ENCODE measurements at places on chromosomes 3 and 15.

DNA sequence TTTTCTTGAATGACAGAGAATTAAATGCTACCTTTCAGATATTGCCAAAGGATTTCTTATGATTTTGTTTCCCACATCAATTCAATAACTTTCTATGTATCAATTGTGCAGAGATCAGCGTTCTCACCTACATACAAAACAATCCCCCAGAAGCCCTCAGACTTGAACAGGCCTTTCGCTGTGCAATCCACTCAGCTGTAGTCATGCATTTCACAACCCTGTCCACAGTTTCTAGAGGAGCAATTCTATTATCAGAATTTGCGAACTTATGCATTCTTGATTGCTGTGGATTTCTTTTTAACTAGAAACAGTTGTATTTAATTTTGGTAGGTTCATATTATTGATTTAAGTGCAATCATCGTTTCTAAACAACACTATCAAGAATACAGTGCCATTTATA lies 13.7 kb upstream of the ALCAM start:
- DNase-seq = no peak
- H3K36me3 ChIP-seq = no peaks in the 10 kb centered on the region
- no peak overlapping the region for H3K4me3 ChIP-seq
- H3K4me1 ChIP-seq = peaks cover 56% of the 10 kb centered on the region

DNA sequence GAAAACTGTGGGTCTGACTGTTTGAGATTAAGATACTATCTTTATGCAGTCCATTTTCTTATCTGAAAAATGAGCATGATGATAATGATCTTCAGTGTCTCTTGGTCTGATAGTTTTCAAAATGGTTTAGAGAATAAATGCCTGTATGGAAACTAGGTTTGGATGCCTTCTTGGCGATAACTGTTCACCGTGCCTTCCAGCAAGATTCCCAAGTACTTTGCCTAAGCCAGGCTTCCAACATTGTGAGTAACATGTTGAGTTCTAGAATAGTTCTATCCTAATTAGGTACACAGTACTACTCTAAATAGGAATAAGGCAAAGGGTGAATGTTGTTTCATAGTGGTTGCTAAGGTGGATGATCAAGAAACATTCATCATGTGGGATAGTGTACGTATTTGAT lies 940.2 kb downstream of the MCTP2 start:
- H3K27me3 ChIP-seq = no peaks in the 10 kb centered on the region
- H3K4me1 ChIP-seq = peaks cover 8% of the 10 kb centered on the region
- no peak for DNase-seq
- H3K4me3 ChIP-seq = no peak overlapping the region
- no peak overlapping the region for H3K27ac ChIP-seq

DNA sequence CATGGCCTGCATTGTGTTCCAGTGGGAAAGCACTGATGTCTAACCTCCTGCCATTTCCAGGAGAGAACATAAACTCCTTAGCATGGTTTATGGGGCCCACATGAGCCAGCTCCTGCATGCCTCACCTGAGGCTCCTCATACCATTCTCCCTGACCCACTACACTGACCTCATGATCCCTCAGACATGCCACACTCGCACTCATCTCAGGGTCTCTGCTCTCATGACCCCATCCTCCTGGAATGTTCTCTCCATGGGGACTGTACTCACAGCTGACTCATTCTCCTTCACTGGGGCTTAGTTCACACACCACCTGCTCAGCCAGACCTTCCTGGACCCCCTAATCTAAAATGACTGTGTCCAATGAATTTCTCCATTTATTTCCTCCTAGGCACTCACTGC lies 4.0 kb upstream of the LMCD1 start:
- DNase-seq = peak; percentile 63
- peaks cover 64% of the 10 kb centered on the region for H3K4me1 ChIP-seq
- peak overlapping the region; percentile 83 for H3K27ac ChIP-seq
- H3K27me3 ChIP-seq = no peaks in the 10 kb centered on the region
- H3K36me3 ChIP-seq = no peaks in the 10 kb centered on the region
- no peak overlapping the region for H3K4me3 ChIP-seq

GRCh38 chr15:40063563-40064011 lies 24.6 kb upstream of the SRP14 start:
- no peaks in the 10 kb centered on the region for H3K27me3 ChIP-seq
- no peak overlapping the region for H3K4me3 ChIP-seq
- H3K27ac ChIP-seq = peak overlapping the region; percentile 91
- peaks cover 50% of the 10 kb centered on the region for H3K4me1 ChIP-seq
- no peaks in the 10 kb centered on the region for H3K36me3 ChIP-seq

DNA sequence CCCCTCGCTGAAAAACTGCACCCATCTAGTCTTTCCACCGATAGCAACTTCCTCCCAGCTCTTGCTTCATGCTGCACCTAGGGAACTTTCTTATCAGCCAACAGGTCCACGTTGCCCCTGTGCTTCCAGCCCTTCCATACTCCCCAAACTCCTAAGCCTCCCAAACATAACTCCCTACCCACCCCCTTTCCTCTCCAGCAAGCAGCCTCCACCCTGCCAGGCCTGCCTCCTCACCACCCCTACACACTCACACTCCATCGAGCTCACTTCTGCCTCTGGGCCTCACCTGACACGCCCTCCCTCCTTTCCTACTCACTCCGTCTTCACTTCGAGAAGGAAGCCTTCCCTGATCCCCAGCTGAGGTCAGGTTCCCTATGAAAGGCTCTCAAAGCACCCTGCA lies 8.1 kb downstream of the INSYN1 start:
- no peak overlapping the region for H3K27ac ChIP-seq
- no peaks in the 10 kb centered on the region for H3K4me1 ChIP-seq
- no peaks in the 10 kb centered on the region for H3K36me3 ChIP-seq
- no peak for DNase-seq

DNA sequence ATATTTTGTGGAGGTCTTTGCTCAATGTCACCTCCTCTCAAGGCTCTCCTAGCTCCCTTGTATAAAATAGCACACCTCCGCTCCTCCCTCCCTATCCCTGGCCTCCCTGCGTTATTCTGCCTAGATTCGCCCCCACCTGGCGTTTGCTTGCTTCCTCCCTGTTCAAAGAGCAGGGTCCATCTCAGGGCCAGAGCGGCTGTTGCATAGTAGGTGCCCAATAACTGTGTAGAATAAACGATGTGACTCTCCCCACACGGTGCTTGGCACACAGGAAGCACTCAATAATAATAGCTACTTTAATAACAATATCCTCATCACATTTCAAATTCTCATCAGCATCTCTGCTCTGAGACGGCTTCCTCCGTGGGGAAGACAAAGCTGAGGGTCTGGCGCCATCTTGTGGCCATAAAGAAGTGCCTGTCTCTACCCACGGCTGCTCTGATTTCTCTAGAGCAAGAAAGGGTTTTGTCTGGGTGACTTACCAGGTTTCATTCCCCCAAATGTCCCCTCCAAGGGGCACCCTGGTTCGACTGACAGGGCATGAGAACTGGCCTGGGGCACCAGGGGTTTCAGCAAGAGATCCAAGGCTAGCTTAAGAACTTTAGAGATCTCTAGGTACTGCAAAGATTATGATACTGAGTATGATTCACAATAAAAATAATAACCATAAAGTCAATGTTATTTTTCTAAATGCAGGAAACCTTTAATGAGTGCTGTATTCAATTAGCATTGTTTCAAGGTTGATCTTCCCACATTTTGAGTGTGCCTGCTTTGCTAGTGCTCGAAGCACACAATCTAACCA lies 16.1 kb downstream of the CD276 start:
- DNase-seq = peak; percentile 80
- no peaks in the 10 kb centered on the region for H3K27me3 ChIP-seq
- H3K36me3 ChIP-seq = peaks cover 14% of the 10 kb centered on the region
- no peak overlapping the region for H3K27ac ChIP-seq

DNA sequence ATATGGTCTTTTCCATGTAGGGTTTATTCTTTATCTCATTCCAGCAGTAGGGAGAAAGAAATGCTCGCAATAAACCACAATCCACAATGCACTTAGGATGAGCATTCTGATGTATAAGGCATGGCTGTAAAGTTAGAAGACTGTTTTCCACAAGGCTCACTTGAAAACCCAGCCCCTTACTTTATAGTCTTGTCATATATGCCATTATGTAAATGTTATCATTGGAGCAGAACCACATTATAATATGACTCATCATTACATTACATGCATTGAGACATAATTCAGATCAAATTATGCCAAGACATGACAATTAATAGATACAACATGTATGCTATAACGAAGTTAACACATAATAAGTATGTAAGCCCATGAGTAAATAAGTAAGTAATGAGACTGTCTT lies 348.1 kb downstream of the LSAMP start:
- no peak overlapping the region for H3K27ac ChIP-seq
- no peaks in the 10 kb centered on the region for H3K27me3 ChIP-seq
- DNase-seq = no peak
- H3K36me3 ChIP-seq = no peaks in the 10 kb centered on the region

- peaks cover 45% of the 10 kb centered on the region for H3K4me1 ChIP-seq
- no peaks in the 10 kb centered on the region for H3K36me3 ChIP-seq
- no peaks in the 10 kb centered on the region for H3K27me3 ChIP-seq
- DNase-seq = peak; percentile 55
- peak overlapping the region; percentile 90 for H3K4me3 ChIP-seq
- peak overlapping the region; percentile 84 for H3K27ac ChIP-seq
Observed at GRCh38 chr3:55487381-55488241, 505 bp upstream of the WNT5A start.

- no peaks in the 10 kb centered on the region for H3K36me3 ChIP-seq
- H3K27ac ChIP-seq = no peak overlapping the region
- no peak overlapping the region for H3K4me3 ChIP-seq
- H3K4me1 ChIP-seq = peaks cover 37% of the 10 kb centered on the region
Observed at GRCh38 chr3:194118920-194119319, 17.0 kb upstream of the HES1 start.

- H3K27ac ChIP-seq = no peak overlapping the region
- H3K36me3 ChIP-seq = no peaks in the 10 kb centered on the region
- H3K27me3 ChIP-seq = no peaks in the 10 kb centered on the region
- DNase-seq = no peak
- no peak overlapping the region for H3K4me3 ChIP-seq
- peaks cover 5% of the 10 kb centered on the region for H3K4me1 ChIP-seq
Observed at GRCh38 chr3:126850370-126851085, 132.4 kb upstream of the PLXNA1 start.

DNA sequence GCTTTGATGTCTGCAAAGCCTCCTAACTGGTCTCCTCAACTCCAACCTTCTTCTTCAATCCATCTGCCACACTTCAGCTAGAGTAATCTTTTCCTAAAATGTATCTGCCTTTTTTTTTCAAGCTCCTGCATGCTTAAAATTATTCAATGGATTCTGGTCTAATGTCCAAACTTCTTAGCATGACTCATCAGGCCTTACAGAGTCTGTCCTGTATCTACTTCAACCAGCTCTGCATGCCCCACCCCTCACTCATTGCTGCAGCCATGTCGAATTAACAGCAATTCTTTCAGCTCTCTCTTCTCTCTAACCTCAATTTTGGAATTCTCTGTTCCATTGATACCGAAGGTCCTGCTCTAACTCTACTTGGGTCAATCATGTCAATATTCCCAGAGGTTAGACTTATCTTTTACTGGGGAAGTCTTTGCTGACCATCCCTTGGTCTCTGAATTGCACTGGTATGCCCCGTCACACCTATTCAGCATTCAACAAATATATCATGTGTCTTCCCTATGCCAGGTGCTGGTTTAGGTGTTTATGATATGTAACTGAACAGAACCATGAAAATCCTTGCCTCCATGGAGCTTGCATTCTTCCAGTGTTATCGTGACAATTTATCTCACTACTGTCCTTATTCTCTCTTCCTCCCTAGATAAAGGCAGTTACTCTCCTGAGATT lies 88.5 kb upstream of the NANOGP8 start:
- no peak overlapping the region for H3K27ac ChIP-seq
- H3K36me3 ChIP-seq = no peaks in the 10 kb centered on the region
- DNase-seq = peak; percentile 20
- peaks cover 7% of the 10 kb centered on the region for H3K4me1 ChIP-seq
- H3K4me3 ChIP-seq = no peak overlapping the region

- H3K27me3 ChIP-seq = peaks cover 46% of the 10 kb centered on the region
- no peaks in the 10 kb centered on the region for H3K36me3 ChIP-seq
- DNase-seq = no peak
- no peak overlapping the region for H3K4me3 ChIP-seq
- no peak overlapping the region for H3K27ac ChIP-seq
- peaks cover 11% of the 10 kb centered on the region for H3K4me1 ChIP-seq
Observed at GRCh38 chr15:37820380-37821128, 113.9 kb upstream of the TMCO5A start.

DNA sequence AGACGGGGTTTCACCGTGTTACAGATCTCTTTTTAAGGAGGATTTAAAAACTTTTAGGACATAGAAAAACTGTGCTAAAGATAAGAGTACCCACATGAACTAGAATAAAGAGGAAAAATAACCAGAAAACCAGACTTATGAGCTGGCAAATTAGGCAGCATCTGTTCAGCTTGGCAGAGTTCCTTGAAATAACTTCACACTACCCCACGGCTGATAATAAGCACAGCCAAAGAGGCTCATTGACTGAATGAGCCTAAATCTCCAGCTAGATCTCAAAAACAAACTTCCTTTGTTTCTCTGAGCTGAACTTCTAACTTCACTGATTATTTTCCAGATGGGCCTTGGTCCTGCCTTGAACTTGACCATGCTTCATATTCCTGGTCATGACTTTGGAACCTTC lies 26.7 kb upstream of the PIK3R4 start:
- H3K27me3 ChIP-seq = no peaks in the 10 kb centered on the region

- DNase-seq = peak; percentile 96
- H3K36me3 ChIP-seq = no peaks in the 10 kb centered on the region
- no peaks in the 10 kb centered on the region for H3K27me3 ChIP-seq
- peaks cover 31% of the 10 kb centered on the region for H3K4me1 ChIP-seq
- H3K27ac ChIP-seq = peak overlapping the region; percentile 89
- peak overlapping the region; percentile 7 for H3K4me3 ChIP-seq
Observed at GRCh38 chr3:105944721-105945120, 75.9 kb upstream of the CBLB start.

- H3K4me1 ChIP-seq = no peaks in the 10 kb centered on the region
- H3K27ac ChIP-seq = no peak overlapping the region
- no peaks in the 10 kb centered on the region for H3K36me3 ChIP-seq
- no peak overlapping the region for H3K4me3 ChIP-seq
- DNase-seq = no peak
- H3K27me3 ChIP-seq = no peaks in the 10 kb centered on the region
Observed at GRCh38 chr3:139524841-139525636, 14.5 kb downstream of the RBP1 start.

DNA sequence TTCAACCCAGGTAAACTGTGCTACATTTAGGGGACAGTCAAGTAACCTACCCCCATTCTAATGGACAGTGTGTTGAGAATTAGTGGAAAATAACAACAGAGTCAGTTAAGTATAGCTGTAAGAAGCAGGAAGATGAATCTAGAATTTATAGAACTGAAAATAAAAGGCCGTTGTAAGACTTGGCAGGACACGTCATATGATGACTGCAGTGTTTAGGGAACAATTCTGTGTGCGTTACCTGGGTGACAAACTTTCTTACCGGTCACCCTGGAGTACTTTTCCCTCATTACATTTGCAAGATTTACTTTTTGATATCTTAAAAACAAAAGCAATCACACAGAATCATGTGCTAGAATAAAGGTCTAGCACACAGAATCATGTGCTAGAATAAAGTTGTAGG lies 536.3 kb upstream of the ZNF717 start:
- no peaks in the 10 kb centered on the region for H3K27me3 ChIP-seq
- H3K27ac ChIP-seq = no peak overlapping the region
- no peak overlapping the region for H3K4me3 ChIP-seq
- no peaks in the 10 kb centered on the region for H3K36me3 ChIP-seq
- DNase-seq = no peak
- no peaks in the 10 kb centered on the region for H3K4me1 ChIP-seq

All from PC-3 (cell line).